ENCODE measurements at places on chromosomes 3 and 15.

GRCh38 chr3:102238362-102238761, 196.5 kb upstream of the ZPLD1 start:
- no peak for DNase-seq

DNA sequence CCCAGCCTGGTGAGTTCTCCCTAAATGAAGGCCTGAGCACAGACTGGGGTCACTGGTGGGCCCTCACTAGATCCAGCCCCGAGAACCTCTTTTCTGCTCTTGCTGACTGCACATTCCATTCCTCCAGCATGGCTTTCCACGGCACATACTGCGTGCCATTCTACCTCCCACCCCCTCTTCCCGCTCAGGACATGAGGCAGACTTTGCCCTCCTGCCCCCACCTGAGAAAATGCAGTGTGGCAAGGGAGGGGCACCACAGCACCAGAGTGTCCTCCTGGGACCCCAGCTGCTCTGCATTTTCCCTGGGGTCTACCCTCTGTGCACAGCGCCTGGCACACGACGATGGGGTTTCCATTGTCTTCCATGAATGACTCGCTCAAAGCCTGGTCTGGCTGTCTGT, 6.1 kb upstream of the SLCO2A1 start:
- DNase-seq = no peak

DNA sequence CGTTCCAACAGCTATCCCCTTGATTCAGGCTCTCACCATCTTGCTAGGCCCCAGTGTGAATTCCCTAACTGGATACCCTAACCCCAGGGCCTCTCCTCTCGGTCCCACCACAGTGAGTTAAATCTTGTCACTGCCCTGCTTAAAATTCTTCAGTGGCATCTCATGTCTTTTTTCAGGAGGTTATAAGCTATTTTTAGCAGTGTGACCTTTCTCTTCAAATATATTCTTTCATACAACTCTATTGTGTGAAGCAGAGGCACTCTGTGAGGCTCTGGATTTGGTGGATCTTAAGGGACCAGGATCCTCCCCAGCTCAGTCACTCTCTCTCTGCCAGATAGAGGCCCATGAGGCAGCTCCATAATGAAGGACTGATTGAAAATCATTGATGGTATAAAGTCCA, 760.4 kb downstream of the NTRK3 start:
- DNase-seq = no peak

GRCh38 chr15:101570241-101570640, 80.7 kb upstream of the PCSK6 start:
- no peak for DNase-seq

GRCh38 chr15:96629511-96629910, 299.0 kb downstream of the NR2F2 start:
- DNase-seq = no peak

DNA sequence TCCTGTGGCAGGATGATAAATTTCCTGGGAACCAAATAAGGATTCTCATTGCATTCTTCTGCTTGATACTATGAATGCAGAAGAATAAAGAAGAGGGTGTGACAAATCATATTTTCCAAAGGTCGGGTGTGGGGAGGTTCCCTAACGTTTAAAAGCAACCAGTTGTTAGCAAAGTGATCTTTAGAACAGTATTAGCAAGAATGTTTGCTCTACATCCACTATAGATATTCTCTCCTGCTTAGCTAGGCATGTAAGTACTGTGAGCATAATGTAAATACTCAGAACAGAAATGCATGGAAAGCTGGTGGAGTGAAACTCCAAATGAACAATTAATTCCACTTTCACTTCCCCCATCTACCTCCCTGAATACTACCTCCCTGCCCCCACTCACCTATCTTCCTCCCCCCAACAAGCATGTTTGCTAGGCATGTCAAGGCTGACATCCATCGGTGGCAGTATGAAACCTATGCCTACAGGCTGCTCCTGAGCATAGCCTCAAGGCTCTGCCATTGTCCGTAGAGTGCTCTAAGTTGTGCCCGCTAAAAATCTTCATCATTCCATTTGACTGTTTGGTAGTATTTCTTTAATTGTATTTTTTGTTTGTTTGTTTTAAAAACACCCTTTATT, 329.7 kb downstream of the TIGIT start:
- DNase-seq = no peak

GRCh38 chr3:122560680-122561079, 3.4 kb downstream of the PARP9 start:
- no peak for DNase-seq

DNA sequence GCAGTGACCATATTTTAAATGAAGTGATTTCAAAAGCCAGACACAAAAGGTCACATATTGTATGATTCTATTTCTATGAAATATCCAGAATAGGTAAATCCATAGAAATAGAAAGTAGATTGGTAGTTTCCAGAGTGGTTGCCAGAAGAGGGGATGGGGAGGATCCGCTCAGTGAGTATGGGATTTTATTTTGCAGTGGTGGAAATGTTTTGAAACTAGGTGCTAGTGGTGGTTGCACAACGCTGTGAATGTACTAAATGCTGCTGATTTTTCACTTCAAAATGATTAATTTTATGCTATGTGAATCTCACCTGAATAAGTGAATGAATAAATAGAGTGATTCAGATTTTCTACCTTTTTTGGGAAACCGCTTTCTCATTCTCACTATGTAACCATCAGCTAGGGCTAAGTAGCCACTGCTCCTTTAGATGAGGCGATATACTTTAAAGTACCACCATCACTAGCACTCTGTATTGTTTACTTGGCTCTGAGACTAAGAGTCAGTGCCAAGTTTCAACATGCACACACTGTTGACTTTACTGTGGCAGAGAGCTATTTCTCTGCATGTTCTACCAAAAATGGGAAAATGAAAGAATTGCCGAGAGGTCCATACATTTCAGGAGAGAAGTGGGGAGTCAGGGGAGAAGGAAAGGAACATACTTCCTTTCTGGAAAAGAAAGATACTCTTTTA, 90.7 kb upstream of the GOLIM4 start:
- no peak for DNase-seq

DNA sequence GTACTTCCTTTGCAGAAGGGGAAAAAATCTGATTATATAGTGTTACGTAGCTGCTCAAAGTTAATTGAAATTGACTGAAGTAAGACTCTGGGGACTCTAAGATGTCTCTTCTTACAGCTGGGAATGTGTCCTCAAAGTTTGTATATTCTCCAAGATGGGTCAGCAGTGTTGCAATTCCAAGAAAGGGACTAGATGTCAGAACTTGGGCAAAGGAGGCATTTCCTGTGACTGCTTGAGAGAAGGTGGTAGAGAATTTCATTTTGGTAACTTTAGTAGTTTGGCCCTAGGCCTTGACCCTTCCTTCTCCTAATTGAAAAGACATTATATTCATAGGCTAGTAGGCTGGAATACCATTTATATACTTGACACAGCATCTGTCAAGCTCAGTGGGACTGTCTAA, 33.9 kb downstream of the PTPRG start:
- DNase-seq = no peak

- no peak for DNase-seq
Observed at GRCh38 chr3:13206799-13207577, 133.8 kb upstream of the IQSEC1 start.

DNA sequence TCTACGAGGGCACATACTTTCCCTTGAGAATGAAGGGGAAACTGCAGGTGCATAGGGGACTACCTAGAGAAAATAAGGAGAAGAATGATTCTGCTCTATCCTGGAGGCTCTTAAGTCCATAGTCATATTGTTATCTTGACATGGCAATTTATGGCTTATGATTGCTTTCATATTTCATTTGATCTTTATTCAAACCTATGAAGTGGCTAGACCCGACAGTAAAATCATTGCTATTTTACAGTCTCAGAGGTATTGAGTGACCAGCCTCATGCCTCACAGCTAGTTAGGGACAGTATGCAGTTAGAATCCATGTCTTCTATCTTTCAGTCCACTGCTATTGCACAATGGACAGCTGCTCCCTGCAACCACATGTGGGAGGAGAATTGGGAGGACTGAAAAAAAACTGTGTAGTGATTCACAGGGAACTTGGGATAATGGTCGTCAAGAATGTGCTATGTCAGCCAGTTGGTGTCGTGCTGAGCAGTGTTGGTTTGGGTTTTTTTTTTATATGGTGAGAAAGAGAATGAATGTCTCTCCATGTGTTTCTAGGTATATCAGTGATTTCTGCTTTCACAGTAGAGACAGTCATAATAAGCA, 63.2 kb upstream of the SPPL2A start:
- DNase-seq = no peak

DNA sequence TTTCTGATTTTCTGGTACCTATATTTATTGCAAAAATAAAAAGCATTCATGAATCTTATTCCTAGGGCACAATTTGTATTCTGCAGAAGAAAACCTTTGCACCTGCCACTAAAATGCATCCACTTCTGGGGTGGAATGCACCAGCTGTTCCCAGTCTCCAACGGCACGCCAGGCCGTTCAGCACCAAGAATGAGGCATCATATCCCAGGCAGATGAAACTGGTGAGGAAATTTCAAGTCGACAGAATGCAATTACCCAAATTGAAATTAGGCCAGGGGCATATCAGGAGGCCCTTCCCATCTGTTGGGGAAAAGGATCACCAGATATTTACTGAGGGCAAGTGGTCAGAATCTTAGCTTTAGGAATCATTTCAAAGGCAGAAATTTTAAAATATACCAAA, 13.6 kb upstream of the RBMS3 start:
- DNase-seq = no peak

DNA sequence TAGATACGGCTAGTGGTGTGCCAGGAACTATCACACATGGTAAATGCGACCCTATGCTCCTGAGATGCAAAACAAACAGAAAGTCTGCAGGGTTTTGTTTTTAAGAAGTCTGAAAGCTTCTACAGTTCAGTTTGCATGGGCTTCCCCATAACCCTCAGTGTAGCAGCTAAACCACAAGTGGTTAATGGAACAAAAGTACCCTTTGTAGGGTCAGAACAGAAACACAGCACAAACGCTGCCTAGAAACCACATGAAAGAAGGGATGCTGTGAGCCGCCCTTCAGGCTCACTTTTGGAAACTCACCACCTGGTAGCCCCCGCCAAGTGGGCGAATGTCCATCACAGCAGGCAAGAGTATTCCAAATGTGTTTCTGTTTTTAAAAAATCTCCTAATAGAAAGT, 46.2 kb downstream of the CTDSPL start:
- DNase-seq = no peak

- no peak for DNase-seq
Observed at GRCh38 chr3:119236756-119237155, 3.9 kb downstream of the B4GALT4 start.

GRCh38 chr3:13598926-13599886, 50.3 kb downstream of the FBLN2 start:
- no peak for DNase-seq

DNA sequence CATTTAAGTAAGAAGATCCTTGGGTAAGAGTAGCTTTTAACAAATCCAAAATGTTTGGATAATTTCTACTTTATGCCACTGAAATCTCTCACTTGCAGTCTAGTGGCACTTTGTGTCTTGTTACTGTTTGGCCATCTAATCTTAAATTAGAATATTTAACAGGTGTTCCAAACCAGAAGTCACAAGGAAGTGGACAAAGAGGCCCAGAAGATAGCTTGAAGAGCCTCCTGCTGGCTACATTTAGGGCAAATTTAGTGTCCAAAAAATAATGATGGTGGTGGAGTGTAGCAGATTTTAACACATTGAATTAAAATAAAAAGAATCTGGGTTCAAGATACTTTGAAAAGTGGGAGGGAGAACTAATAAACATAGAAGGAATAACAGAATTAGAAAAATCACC, 172.2 kb downstream of the GHSR start:
- no peak for DNase-seq

DNA sequence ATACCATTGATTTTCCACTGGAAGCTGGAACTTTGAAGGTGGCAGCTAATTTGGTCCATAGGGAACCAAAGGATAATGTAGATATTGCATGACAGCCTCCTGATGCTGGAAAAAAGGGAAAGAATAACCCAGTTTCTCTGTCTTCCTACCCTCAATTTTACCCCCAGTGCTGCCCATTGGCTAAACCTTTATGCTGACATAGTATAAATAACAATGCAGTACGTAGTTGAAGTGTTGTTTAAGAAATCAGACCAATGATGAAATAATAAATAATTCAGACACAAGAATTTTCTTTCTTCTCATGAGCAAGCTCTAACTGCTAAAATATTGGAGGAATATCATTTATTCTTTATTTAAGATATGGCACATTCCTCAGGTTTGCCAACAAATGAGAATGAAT, 843.4 kb downstream of the EPHA3 start:
- DNase-seq = no peak

DNA sequence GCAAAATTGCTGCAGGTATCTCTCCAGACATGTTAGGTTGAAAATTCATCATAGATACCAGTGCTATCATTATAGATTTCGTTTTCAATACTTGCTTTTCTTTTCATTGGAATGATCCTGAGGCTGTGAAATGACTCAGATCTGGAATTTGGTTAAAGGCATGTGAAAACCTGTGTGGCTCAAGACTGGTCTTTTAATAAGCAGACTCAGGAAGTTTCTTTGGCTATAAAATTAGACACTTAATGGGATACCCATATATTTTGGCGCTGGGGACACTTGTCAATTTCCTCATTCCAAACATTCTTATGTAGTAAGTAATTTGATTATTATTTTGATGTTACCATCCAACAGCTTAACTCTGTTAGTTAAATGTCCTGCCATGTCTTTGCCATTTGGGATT, 1041.1 kb upstream of the GBE1 start:
- no peak for DNase-seq

DNA sequence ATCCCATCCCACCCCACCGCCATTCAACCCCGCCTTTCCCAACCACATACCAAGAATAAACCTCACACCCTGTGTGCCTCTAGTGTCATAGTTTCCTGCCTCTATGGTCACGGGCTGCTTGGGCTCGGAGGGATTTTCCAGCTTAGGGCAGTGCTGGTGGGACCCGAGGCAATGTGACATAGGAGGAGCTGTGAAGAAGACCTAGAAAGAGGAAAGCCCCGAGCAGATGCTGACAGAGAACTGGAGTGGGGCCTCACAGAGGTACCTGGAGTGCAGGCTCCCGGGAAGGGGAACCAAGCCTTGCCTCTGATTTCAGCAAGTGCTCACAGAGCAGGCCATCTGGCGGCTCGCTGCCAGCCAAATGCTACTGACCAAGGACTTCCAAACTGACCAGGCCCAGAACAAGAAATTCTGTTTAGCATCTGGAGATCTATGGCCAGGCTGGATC, 27.5 kb downstream of the BHLHE40 start:
- no peak for DNase-seq

- DNase-seq = no peak
Observed at GRCh38 chr15:66985653-66986052, 79.7 kb upstream of the SMAD3 start.

DNA sequence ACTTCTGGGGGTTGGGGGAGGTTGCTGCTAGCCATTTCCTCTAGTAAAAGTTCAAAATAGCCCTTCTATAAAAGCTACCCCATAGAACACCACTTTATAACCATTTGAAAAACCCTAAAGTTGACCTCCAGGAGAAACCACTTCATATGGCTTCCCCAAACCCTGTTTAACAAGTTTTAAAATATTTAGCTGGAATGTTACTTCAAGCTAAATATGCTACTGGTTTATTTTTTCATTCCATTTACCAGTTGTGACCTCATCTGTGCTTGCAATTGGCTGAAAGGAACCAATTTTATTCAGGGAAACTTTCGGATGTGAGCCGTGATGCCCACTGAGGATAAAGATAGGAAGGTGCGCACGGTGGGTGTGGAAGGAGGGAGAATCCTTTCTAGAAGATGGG, 221.3 kb downstream of the SUCLG2 start:
- DNase-seq = no peak

- DNase-seq = no peak
Observed at GRCh38 chr3:123344175-123344906, 104.5 kb downstream of the ADCY5 start.
